ENCODE measurements at places on chromosomes 2 and 18.
A peak's percentile ranks its signal among the peaks of the same experiment; 100 is the strongest.

GRCh38 chr2:21683838-21684237, 560.1 kb downstream of the TDRD15 start:
- no peak for DNase-seq

DNA sequence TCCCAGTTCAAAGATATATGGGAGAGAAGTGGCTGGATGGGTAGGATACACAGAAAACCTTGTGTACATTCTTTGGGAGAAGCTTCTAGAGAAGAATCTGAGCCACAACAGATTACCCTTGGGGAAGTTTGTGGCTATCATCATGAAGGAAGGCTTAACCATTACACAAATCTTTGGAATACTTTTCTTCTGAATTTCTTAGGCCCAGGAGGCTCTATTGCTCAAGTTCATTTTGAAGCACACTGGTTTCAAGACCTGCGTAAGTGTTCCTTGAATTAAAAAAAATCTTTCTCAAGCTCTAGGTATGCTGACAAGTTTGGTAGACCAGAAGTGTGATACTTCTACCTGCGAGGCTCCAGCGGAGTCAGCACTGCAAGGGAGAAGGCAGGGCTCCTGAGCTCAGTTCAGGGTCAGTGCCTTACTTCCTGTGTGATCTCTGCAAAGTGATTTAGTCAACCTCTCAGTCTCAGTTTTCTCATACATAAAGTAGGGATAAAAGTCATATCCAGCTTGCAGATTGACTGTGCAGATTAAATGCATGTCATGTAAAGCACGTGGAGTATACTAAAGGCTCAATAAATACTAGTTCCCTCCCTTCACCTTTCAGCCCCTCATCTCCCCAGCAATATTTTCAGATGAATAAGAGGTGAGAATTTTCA, 438.6 kb downstream of the DLGAP1 start:
- DNase-seq = no peak

- no peak for DNase-seq
Measured at GRCh38 chr18:9851511-9851910, 34.3 kb upstream of the TXNDC2 start.

GRCh38 chr2:174025271-174026121, 60.3 kb upstream of the SP3 start:
- DNase-seq = peak; percentile 72

Data from neural progenitor cell (in vitro differentiated cells).